ENCODE measurements at places on chromosomes 6 and 20.

DNA sequence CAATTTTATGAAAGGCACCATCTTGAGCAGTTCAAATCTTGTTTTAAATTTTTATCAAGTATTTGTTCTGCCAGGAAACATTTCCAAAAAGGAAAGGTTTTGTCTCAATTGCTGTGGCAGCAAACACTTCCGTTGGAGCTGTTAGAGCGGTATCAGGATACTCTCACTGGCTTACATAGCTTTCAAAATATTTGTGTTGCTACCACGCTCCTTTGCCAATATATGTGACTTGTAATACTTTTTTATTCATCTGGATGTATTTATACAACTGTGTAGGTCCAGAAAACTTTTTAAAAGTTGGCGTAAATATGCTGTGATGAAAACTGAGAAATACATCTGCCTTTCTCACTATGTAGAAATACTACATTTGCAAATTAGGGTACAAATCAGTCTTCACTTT lies 37.8 kb upstream of the NHSL1 start:
- DNase-seq, result no peak

GRCh38 chr6:30800871-30801270 lies 56.5 kb upstream of the IER3 start:
- DNase-seq, result no peak

DNA sequence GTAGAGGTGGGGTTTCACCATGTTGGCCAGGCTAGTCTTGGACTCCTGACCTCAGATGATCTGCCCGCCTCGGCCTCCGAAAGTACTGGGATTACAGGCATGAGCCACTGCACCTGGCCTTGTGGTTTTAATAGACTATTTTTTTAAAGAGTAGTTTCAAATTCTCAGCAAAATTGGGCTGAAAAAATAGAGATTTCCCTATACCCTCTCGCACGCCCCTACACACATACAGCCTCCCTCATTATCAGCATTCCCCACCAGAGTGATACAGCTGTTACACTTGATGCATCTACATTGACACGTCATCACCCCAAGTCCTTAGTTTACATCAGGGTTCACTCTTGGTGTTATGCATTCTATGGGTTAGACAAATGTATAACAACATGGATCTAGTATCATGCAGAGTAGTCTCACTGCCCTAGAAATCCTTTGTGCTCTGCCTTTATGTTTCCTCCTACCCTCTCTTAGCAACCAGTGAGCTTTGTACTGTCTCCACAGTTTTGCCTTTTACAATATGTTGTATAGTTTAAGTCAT lies 103.6 kb downstream of the CDYL start:
- DNase-seq, result no peak

- peak; percentile 8 for DNase-seq
Observed at GRCh38 chr6:158131926-158132325, 36.1 kb downstream of the SERAC1 start.

DNA sequence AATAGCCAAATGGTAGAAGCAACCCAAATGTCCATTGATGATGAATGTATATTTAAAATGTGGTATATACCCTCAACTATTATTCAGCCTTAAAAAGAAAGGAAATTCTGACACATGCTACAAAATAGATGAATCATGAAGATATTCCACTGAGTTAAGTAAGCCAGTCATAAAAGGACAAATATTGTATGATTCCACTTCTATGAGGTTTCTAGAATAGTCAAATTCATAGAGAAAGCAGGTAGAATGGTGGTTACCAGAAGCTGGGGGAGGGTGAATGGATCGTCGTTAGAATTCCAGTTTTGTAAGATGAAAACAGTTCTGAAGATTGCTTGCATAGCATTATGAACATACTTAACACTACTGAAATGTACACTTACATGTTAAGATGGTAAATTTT lies 214.3 kb upstream of the MYLIP start:
- no peak for DNase-seq

DNA sequence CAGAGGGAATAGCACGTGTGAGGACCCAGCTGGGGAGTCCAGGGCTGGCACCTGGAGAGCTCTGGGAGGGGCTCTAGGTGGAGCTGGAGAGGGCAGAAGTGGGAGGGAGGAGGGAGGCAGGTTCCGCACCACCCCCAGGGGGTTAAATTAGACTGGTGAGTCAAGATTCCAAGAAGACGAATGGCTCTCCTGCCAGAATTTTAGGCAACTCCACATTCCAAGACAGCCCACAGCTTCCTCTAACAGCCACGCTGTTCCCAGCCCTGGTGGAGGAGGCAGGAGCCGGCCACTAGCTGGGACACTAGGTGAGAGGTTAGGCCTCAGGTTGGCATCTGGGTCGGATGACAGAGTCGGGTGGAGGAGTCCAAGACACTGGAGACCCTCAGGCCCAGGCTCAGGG lies 60.2 kb downstream of the TFAP2C start:
- DNase-seq, result peak; percentile 90

- DNase-seq, result peak; percentile 32
Observed at GRCh38 chr20:57794600-57795341, 85.0 kb upstream of the PMEPA1 start.

DNA sequence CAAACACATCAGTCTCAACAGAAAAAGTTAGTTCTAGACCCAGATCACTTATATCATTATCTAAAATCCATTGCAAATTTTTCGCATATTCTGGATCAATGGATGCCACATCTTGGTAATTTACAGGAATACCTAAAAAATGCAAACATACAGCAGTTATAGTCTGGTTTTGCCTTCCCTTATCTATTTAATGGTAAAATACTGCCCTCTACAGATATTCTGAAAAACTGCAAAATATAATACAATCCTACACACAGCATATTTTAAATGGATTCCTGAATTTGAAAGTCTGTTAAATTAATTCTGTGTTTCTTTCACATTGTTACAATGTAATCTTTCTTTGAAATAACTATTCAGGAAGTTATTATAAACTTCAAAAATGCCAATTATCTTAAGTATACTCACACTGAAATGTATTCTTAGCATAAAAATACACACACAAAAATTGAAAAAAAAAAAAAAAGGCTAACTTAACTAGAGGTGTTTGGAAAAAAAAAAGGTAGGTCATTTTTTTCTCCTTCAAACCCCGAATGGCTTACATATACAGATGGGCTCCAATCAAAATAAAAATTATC lies 88.4 kb downstream of the HACE1 start:
- no peak for DNase-seq

- no peak for DNase-seq
Observed at GRCh38 chr20:36113036-36113435, 41.5 kb upstream of the EPB41L1 start.

GRCh38 chr20:53778041-53778516 lies 184.4 kb upstream of the ZNF217 start:
- no peak for DNase-seq

- peak; percentile 9 for DNase-seq
Observed at GRCh38 chr6:159217595-159218275, 48.5 kb downstream of the FNDC1 start.

- no peak for DNase-seq
Observed at GRCh38 chr20:20027284-20027683, 10.1 kb downstream of the NAA20 start.

GRCh38 chr6:43211955-43212354 lies 17.3 kb downstream of the DNPH1 start:
- DNase-seq, result no peak

- no peak for DNase-seq
Observed at GRCh38 chr6:144639654-144640053, 354.5 kb downstream of the UTRN start.

DNA sequence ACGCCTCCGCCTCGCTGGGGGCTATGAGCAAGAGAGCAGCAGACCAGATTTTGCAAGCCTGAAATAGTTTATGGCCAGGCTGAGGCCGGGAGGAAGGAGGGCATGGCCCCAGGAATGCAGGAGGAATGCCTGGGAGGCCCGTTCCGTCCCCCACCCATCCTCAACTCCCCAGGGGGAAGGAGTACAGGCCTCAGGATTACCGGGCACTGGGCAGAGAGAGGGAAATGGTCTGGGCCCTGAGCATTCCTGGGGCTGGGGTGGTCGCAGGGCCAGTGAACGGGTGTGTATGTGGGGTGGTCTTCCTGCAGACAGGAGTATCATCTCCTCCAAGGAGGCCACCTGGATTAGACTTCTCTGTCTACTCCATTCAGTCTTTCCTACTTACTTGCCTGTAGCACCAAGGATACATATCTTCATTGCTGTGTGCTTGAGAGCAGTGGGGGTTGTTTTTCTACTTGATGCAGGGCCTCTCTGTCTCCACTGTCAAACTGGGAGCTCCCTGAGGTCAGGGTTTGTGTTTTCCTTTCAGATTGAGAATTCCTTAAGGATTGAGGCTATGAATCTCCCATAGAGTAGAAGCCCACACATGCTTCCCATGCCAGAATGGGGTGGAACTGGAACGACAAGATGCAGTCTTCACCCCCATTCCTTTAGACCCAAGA lies 81.3 kb downstream of the VEGFA start:
- DNase-seq, result peak; percentile 94

GRCh38 chr20:62872184-62872847 lies 10.7 kb upstream of the TCFL5 start:
- DNase-seq, result no peak

DNA sequence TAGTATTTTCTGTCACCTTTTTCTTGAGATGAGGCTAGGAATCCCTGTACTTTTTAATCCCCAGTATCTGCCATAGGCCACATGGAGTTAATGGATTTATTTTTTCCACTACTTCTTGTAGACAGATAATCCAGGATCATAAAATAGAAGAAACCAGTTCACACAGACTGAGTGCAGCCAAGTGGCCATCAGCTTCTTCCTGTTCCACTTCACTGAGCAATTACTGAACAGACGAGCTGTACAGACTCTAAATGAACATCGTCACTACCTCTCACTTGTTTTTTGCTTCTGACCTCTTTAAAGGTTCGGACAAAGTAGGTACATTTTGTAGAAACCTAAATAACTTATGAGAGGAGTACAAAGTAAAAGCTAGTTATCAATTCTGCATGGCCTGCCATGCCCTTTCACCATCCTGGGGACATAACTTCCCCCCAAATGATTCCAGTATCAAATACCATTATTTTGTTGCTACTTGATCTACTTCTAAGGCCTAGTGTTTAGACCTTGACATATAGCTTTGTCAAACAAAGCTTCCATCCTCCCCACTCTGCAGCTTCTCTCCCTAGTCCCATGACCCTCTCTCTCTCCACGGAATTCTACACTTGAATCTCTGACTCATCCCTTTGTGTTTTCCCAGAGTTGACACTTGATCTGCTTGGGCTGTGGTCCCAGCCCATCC lies 34.4 kb upstream of the ARHGAP18 start:
- peak; percentile 63 for DNase-seq

- DNase-seq, result no peak
Observed at GRCh38 chr6:47064274-47064673, 22.1 kb upstream of the ADGRF1 start.

- DNase-seq, result no peak
Observed at GRCh38 chr6:45483021-45483420, 105.3 kb upstream of the SUPT3H start.

- DNase-seq, result no peak
Observed at GRCh38 chr6:106874481-106874880, 100.0 kb downstream of the CD24 start.

GRCh38 chr6:8588176-8588575 lies 152.8 kb upstream of the SLC35B3 start:
- no peak for DNase-seq

- DNase-seq, result no peak
Observed at GRCh38 chr20:47227576-47227975, 128.9 kb downstream of the ZMYND8 start.

- DNase-seq, result no peak
Observed at GRCh38 chr20:41150664-41151063, 13.3 kb downstream of the PLCG1 start.

GRCh38 chr20:19828232-19828631 lies 70.2 kb downstream of the RIN2 start:
- DNase-seq, result peak; percentile 63

- peak; percentile 42 for DNase-seq
Observed at GRCh38 chr6:159899994-159900745, 9.4 kb downstream of the MAS1 start.

- peak; percentile 33 for DNase-seq
Observed at GRCh38 chr6:49552596-49552995, 2.1 kb downstream of the C6orf141 start.

DNA sequence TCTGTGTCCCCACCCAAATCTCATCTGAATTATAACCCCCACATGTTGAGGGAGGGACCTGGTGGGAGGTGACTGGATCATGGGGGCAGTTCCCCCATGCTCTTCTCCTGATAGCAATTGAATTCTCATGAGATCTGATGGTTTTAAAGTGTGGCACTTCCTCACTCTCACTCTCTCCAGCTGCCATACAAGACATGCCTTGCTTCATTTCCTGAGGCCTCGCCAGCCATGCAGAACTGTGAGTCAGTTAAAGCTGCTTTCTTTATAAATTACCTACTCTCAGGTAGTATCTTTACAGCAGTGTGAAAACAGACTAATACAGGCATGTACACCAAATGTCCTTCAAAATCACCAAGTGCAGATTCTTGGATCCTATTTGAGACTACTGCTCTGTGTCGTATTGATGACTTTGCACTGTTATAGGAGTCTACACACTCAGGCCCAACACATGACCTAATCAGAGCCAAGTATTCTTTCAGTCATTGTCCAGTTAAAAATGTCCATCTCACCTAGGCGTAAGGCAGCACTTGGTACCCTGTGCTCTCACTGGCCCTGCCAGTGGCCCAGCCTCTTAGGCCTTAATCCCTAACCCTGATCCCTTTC lies 52.8 kb upstream of the UST start:
- no peak for DNase-seq

DNA sequence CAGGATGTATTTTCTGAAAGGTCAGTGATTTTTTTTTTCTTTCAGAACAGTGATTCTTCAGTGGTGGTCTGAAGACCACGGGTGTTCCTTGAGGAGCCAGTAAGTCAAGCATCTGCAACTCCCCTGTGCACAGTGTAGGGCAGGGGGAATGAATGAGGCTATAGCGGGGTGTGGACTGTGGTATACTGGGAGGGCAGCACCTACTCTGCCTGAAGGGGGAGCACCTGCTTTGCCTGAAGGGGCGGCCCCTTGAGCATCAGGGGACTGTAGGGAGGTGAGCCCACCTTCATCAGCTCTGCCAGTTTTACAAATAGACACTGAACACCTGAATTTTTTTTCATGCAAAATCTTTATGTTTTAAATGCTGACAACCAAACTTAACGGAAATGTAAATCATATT lies 77.5 kb upstream of the RIPOR2 start:
- peak; percentile 16 for DNase-seq

DNA sequence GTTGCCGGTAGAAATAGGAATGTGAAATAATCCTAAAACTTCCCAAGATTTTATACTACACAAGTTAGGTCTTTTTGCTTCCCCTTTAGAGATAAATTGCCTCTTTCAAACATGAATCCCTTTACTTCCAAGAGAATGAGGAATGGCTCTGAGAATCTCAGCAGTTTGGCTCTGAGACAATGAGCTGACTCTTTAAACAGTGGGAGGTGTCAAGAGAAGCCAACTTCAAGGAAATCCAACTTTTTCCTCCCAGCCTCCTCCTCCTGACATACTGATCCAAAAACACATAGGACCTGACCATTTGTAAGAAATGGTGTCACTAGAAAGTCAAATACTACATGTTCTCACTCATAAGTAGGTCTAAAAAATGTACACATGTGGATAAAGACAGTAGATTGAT lies 154.2 kb downstream of the ALDH8A1 start:
- no peak for DNase-seq

- peak; percentile 14 for DNase-seq
Observed at GRCh38 chr6:16318538-16318937, 80.2 kb downstream of the GMPR start.

GRCh38 chr6:143699430-143699825 lies 21.7 kb downstream of the PHACTR2 start:
- no peak for DNase-seq
